ENCODE measurements at places on chromosomes 16 and 17.

- DNase-seq = no peak
Observed at GRCh38 chr16:15605839-15606517, 37.0 kb downstream of the MARF1 start.

DNA sequence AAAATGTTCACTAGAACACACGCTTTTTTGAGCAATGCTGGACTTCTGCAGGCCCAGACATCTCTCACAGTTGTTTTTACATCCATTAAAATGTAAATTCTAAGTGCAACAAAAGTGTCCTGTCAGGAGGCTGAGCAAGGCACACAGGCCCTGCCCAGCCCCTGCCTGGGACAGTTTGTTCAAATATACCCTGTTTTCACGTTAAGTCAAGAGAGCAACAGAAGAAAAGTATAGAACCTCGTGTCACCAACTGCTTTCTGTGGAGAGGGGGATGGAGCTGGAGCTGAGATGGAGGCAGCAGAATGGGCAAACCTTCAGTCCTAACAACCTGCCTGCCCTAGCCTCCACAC is 4.3 kb upstream of the HOXB2 start:
- DNase-seq = no peak

DNA sequence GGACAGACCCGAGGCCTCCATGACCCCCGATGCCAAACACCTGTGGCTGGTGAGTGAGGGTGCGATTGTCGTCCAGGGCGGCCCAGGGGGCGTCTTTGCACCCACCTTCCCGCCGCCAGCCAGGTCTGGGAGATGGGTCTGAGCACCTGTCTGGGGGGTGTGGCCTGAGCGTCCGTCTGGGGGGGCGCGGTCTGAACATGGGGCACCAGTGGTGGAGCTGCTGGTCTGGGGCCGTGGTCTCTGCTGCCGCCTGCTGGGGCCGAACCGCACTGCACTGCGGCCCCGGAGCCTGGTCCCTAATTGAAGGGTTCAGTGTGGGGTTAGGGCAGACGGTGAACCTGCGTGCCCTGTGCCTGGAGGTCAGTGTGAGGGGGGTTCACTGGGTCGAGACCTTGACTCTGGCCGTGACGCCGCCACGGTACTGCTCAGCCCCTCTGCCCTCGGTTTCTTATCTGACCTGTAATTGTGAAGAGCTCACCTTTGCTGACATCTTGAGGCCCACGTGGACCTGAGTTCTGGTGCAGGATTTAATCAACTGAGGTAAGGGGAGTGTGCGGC is 12.6 kb upstream of the TCF25 start:
- DNase-seq = peak; percentile 19

- DNase-seq = no peak
Observed at GRCh38 chr16:9526791-9527190, 435.3 kb downstream of the HAPSTR1 start.

DNA sequence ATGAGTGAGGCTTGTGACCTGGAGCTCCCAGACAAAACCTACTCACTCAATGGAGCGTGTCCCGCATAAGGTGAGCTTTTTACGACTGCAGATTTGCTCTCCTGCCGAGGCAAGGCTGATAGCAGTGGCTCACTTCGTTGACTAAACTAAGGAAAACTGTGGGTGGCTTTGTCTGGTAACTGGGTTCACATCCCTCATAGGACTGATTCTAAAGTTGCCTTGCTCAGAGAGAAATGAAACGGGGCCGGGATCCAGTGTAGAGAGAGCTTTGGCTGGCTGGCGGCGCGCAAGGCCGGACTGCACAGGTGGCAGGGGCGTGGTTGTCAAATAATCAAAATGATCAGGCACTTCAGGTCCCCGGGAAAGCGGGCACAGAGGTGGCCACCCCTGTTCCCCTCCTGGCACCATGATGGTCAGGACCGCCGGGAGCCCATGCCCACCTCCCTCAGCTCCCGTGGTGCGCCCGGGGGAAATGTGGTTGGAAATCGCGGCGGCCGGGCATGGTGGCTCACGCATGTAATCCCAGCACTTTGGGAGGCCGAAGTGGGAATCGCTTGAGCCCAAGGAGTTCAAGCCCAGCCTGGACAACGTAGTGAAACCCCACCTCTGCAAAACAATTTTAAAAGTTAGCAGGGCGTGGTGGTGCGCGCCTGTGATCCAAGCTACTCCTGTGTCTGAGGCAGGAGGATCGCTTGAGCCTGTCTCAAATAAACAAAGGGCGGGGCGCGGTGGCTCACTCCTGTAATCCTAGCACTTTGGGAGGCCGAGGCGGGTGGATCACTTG is 26.6 kb upstream of the OR1F1 start:
- DNase-seq = peak; percentile 28

GRCh38 chr17:12187658-12188057 is 167.0 kb downstream of the MAP2K4 start:
- no peak for DNase-seq

- no peak for DNase-seq
Observed at GRCh38 chr16:30948667-30949649, at the start of gene ORAI3. Gene ORAI3, plus strand, starts transcription at chr16:30949068. Its CDS starts 222 bp downstream, at chr16:30949290.

DNA sequence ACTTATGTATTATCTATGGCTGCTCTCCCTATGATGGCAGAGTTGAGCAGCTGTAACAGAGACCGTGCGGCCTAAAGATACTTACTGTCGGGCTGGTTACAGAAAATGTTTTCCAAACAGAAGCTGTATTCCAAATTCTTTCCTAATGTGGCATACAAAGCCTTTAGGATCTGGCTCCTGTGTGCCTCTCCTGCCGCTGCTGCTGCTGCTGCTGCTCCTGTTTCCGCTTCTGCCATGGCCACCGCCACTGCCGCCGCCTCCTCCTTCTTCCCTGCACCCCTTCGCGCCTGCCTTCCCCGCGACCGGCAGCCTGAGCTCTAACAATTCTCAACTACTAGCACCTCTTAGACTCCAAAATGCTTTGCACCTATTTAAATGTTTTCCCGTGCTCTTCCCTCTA is 263.9 kb upstream of the TBX2 start:
- no peak for DNase-seq

DNA sequence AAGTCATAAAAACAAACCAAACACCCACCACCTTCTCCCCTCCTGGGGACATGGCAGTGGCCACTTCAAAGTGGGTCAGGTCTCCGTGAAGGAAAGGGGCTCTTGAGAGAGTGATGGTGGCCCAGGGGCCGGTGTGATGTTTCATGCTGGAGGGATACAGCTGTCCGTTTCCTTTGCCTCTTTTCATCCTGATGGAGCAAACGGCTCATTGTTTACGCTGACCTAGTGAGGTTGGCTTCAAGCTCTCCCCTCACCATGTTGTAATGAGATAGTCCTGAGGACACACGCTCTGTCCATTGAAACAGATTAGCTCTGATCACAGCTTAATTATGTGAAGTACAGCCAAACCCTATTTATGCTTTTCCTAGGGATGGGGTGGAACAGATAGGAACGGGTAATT is 34.2 kb downstream of the CDH13 start:
- no peak for DNase-seq

- peak; percentile 73 for DNase-seq
Observed at GRCh38 chr16:89847051-89847939, 19.0 kb downstream of the SPIRE2 start.

DNA sequence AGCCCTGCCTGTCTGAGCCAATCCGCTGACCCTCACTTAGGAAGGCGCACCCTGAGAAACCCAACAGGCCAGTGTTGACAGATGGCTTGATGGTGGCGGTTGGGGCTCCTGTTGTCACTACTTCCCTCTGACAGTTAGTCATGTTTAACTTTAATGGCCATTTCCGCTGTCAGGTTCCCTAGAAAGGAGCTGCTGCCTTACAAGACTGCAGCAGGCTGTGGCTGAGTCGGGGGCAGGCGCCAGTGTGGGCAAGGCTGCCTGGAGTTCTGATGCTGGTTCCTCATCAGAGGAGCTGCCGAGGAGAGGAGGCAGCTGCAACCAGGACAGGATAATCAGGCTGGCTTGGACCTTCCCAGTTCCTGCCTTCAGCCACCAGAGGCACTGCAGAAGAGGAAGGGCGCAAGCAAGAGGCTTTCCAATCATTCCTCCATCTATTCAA is 223.2 kb upstream of the DYNLRB2 start:
- DNase-seq = no peak

GRCh38 chr16:31493506-31494125 is 10.7 kb downstream of the SLC5A2 start:
- DNase-seq = no peak

GRCh38 chr17:77253611-77254051 is 112.9 kb downstream of the SEC14L1 start:
- no peak for DNase-seq

- DNase-seq = no peak
Observed at GRCh38 chr17:28735242-28735722, 6.7 kb downstream of the NEK8 start.

GRCh38 chr16:50389900-50390299 is 21.1 kb upstream of the BRD7 start:
- no peak for DNase-seq

- DNase-seq = no peak
Observed at GRCh38 chr16:57426356-57426755, 20.8 kb downstream of the CIAPIN1 start.

GRCh38 chr17:57945996-57946797 is 9.0 kb downstream of the CUEDC1 start:
- DNase-seq = no peak

DNA sequence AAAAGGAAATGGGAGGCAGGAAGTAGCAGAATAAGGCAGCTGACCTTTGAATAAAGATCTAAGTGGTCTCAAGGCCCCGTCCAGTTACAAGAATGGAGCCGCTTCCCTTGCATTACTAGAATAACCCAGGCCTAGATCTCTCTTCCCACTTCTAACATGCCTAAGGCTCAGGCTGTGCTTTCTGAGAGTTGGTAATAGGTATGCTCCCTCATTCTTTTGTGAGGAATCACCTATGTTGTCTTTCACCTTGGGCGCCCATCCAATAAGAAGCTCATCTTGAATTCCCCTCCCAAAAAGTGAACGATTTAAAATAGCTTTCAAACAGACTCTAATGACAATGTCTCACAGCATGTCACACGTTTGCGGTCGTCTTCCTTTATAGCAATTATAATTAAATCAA is 101.2 kb downstream of the KCNJ2 start:
- no peak for DNase-seq

GRCh38 chr16:56415875-56416274 is 9.5 kb downstream of the AMFR start:
- no peak for DNase-seq

GRCh38 chr17:49872754-49873377 is 25.0 kb upstream of the TAC4 start:
- no peak for DNase-seq

- no peak for DNase-seq
Observed at GRCh38 chr17:38545531-38546225, 60.1 kb downstream of the SRCIN1 start.

GRCh38 chr16:1929105-1929504 is 10.9 kb upstream of the HS3ST6 start:
- DNase-seq = no peak

DNA sequence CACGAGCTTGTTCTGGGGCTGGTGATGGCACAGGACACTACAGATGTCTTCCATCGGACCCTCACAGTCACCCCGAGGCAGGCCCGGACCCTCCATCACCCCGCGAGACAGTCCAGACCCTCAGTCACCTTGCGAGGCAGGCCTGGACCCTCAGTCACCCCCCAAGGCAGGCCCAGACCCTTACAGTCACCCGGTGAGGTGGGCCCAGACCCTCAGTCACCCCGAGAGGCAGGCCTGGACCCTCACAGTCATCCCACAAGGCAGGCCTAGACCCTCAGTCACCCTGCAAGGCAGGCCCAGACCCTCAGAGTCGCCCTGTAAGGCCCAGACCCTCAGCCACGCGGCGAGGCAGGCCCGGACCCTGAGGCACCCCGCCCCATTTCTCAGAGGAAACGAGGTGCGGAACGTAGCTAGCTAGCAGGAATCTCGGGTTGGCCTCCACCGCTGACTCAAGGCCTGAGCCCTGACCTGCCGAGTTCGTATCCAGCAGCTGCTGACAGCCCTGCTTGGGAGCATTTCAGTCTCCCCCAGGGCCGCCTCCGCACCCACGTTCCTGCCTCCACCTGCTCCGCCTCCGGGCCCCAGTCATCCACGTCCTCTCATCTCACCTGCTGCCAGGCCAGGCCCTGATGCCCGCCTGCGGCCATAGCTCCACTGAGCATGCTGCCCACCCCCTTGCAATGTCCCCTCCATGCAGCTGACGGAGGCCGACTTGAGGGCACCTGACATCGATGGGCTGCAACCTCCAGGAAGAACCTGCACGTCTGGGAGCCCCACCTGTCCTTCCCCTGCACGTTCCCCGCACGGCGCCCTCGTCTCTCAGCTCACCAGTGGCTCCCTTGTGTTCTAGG is 28.7 kb downstream of the RPH3AL start:
- no peak for DNase-seq

- DNase-seq = no peak
Observed at GRCh38 chr17:4559966-4560365, 411 bp downstream of the GGT6 start.

DNA sequence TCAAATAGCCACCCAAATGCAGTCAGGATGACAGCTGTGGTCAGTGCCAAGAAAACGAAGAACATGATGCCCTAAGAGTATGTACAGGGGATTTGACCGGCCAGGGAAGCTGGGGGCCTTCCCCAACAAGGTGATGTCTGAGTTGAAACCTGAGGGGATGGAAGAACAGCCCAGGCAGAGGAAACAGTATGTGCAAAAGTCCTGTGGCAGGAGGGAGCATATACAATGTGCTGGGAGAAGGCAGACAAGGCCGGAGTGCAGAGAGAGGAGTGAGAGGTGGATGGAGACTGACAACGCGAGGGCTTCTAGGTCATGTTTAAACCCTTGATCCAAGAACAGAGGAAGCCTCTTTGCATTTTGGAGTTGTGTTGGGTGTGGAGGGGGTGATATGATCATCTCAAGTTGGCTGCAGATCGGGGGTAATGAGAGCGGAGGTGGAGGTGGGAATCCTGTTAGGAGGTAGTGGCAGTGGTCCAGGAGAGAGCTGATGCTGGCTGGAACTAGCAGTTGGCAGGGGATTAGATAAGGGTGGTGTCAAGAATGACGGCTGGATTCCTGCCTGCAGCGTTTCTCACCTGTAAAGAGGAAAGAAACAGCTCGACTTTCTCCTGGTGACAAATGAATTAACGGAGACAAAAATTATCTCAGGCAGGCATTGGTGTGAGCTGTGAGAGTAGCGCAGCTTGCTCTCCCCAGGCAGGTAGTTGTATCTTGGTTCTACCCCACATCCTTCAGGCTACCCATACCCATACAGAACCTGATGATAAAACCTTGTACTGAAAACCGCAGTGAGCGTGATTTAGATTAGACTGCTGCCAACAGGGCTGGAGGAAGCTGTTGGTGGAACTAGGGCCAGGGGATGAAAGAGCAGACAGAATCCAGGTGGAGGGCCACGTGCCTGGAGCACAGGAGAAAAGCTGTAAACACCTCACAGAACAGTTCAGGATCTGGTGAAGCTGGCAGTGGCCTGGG is 37.2 kb upstream of the NGFR start:
- no peak for DNase-seq

- DNase-seq = no peak
Observed at GRCh38 chr16:1141191-1141590, 11.7 kb upstream of the CACNA1H start.

DNA sequence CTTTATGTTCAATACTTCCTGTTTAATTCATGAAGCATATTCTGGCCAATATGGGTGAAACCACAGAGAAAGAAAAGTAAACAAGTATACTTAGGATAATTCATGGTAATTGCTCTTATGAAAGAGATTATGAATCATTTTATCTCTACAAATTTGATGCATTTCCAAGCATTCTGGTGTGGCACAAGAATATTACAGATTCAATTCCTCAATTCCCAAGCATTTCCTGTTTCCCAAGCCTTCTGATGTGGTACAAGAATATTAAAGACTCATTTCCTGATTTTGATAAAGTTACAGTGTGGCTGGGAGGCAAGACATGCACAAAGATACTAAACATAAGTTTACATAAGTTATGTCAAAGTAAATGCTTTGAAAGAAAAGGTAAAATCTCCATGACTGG is 126.1 kb upstream of the NUDT7 start:
- no peak for DNase-seq

- DNase-seq = no peak
Observed at GRCh38 chr17:60065136-60065535, 13.6 kb downstream of the HEATR6 start.

Measured in SHP77 treated with DMSO at 0.1 percent for 48 hours (cell line).